ENCODE measurements at places on chromosomes 1 and 21. TPM values are rescaled to one million over a fixed set of nuclear protein-coding genes. Genes with fewer than 3 reads are reported as not detected.
A peak's percentile ranks its signal among the peaks of the same experiment; 100 is the strongest.

- no peak for DNase-seq
Measured at GRCh38 chr1:67717876-67718275, 32.9 kb downstream of the GADD45A start.

DNA sequence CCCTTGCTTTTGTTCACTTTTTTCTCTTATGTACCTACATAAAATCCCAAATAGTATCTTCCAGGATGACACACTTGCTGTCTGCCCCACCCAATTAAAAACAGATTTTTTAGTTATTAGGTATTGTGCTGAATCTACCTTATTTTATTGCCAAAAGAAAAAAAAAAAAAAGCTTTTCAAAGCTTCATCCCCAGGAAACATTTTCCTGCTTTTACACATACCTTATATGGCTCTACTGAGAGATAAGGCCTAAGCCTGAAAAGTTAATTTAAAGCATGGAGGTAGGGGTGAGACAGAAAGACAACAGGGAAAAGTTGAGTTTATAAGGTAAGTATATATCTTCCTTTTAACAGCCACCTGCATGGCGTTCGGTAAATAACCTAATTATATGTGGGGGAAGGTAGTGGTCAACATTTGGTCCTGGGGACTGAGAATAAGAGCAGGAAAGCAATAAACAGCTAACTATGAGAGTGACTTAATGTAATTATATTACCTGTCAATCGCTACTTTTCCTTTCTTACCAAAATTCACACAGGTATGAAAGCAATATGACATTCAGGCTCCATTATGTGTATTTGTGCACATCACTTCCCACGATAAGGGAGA is 54.6 kb upstream of the BOLA1 start:
- no peak for DNase-seq

DNA sequence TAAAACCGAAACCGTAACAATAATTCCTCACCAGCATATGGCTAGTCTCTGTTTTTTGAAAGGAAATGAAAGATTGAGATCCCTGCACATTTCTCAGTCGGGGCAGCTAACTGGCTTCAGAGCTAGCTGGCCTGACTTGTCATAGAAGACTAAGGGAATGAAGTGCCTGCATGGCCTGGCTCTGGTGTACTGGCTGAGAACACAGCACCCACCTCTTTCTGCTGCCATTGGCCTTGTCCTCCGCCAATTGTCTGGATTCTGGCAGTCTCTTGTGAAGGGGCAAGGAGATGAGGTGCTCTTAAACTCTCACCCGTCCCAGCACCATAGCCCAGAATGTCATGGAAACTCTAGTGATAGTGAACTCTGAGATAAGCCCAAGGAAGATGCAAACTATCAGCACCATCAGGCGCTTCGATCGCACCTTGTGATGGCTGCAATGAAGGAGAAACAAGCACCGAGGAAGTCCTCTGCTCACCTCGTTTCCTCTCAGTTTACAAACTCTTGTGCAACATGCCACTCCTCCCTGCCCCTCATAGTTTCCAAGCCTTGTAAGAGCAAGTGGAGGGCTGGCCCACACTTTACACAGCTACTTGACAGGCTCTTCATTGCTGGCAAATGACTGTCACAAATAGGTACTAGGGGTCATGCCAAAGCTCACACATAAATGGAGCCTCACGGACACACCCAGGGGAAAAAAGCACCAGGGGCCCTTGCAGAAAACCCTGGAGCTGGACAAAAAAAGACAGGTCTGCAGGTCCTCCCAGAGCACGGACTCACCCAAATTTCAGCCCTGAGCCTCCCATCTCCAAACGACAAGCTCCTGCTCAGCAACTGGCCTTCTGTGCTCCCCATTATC is 16.4 kb downstream of the INPP5B start:
- DNase-seq = no peak

DNA sequence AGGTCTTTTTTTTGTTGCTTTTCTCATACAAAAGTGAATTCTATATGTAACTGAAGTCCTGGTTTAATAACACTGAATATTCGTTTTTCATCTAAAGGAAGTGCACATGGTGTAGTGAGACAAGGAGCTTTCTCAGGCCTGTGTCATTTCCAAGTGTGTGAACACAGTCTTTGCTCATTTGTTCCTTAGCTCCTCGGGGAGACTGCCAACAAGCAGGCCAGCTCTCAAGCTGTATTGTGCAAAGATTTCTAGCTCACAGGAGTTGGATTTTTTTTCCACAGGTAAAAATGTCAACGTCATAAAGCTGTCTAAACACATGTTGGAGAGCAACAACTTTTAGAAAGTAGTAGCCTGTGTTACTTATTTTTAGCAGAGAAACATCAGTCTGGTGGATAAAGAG is 87.8 kb upstream of the S1PR1 start:
- DNase-seq = peak; percentile 20

Gene ZNF691
- total RNA-seq = 13.5 TPM

Gene SRM
- total RNA-seq = 176 TPM

Gene TRPM2
- 0.21 TPM for total RNA-seq

- no peak for DNase-seq
Measured at GRCh38 chr1:172375211-172375631, 45.3 kb upstream of the C1orf105 start.

DNA sequence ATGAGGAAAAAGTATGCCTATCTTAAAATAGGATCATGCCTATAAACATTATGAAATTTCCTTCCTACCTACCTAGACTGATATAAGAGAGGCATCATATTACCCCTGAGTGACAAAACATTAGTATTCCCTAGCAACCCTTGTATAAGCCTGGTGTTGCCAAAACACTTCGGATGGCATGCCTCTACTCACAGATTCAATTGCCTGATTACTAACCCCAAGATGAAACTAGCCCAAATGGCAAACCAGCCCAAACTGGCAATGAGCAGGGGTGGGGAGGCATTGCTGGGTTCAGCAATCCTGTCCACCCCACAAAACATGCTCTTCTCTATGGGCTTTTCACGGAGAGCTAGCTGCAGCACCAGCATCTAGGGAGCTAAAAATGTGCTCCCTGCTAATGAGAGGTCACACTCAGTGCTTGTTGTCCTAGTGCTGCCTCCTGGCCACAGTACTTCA is 13.9 kb downstream of the PALMD start:
- peak; percentile 13 for DNase-seq

Gene AMPD1
- 0.19 TPM for total RNA-seq

DNA sequence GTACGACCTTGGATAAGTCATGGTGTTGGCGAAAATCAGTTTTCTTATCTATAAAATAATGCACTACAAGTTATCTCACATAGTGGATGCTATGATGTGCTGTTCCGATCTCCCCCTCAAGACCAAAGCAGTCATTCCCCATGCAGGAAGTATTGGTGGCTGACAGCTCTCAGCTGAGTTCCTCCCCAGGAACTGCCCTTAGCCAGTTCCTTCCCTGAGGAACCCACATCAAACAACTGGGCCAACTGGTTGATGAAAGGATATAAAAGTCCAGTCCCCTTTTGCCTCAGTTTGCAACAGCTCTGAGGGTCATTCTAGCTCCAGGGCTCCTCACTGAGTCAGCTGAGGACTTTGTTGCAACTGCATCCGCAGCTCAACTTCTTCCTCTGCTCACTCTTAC is 16.1 kb upstream of the SLAMF1 start:
- no peak for DNase-seq

Gene AQP10
- total RNA-seq = not detected

Gene SPATA21
- total RNA-seq = not detected

Gene PRAMEF10
- total RNA-seq = not detected

DNA sequence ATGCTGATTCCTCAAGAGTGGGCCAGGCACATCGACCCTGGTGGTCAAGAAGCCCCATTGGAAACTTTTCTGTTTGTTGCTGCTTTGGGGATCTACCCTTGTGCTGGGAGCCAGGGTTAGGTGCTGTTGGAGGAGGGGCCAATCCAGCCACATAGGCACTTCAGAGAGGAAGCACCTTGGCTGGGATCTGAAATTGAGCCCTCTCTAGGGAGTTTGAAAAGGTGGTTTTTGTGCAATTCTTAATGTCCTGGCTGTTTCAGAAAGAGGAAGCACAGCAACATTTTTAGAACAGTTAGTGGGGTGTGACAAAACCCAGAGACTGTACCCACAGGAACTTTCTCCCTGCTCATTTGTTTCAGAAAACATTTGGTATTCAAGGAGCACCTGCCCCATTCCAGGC is 17.2 kb upstream of the BEND5 start:
- no peak for DNase-seq

GRCh38 chr1:3482378-3482849 is 27.9 kb downstream of the ARHGEF16 start:
- DNase-seq = no peak

Gene CYP2J2
- 1.8 TPM for total RNA-seq

DNA sequence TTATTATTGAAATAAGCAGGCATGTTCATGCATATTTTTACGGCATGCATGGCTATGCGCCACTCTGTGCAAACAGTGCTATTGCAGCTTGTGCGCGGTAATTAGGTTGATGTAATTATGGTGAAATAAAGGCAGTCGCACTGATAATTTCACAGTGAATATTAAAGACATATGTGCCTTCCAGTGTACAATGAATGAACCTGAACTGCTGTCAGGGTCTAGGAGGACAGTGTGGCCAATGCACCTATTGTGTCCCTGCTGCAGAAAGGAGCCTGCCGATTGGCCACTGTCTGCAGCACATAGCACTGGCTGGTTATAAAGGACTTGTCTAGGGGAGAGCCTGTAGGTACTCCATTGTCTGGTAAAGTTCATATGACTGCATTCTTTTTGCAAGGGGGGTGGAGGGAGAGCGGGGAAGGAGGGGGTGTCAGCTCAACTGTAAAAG is 340.4 kb downstream of the USP25 start:
- DNase-seq = peak; percentile 34

- DNase-seq = no peak
Measured at GRCh38 chr1:167479331-167479979, 38.9 kb downstream of the CD247 start.

- no peak for DNase-seq
Measured at GRCh38 chr1:117396074-117396473, 28.8 kb downstream of the MAN1A2 start.

DNA sequence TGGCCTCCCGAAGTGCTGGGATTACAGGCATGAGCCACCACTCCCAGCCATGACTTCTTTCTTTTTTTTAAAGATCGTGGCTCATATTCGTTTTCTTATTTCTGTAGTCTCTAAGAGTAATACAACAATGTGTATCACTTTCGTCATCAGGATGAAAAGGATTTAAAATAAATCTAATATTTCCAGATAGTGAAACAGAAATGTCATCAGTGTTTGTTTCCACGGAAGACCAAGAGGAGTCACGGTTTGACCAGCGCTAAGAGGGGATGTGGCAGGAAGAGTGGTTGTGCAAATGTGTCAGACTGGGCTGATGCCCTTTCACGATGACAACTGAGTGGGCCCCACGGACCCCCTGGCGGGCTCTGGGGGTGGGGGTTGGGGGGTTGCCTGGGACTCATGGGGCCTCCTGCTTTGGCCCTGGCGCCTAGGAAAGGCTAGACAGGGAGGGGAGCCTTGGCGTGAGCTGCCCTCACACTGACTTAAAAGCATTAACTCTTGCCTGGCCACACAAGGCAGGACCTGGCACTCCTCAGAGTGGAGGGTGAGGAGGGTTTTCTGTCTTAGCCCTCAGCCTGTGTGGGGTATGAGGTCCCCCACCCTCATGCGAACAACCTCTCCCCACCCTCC is 8.4 kb downstream of the SOX13 start:
- DNase-seq = no peak

GRCh38 chr1:12745992-12746323 is at the start of gene CFAP107:
Gene CFAP107 (plus strand): TSS chr1:12746200. CDS start chr1:12746431, 231 bp downstream.
- DNase-seq = no peak

- DNase-seq = peak; percentile 37
Measured at GRCh38 chr1:72567521-72567920, 285.2 kb upstream of the NEGR1 start.

- DNase-seq = peak; percentile 91
Measured at GRCh38 chr1:20493839-20494608, 8.0 kb upstream of the CAMK2N1 start.

DNA sequence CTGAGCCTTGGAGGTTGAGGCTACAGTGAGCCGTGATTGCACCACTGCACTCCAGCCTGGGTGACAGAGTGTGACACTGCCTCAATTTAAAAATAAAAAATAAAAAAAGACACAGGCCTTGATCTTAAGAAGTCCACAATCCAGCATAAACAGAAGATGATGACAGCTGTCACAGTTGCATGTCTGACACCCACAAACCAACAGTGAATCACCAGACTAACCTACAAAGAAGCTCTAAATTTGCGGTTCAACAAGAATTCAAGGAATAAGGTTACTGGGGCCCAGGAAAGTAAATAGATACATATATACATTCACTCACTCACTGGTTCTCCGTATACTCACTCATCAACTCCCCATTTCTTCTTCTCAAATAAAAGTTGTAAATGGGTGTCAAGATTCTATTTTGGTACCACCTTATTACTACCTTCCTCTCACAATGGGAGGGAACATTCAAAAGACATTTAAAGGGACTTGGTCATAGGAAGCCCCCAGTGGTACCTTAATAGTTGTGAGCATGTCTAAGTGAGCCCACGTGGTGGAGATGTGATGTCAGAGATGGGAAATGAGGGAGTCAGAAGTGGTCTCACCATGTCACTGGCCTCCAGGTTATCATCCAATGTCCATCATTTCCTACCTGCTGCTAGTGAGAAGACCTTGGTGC is 66.9 kb upstream of the PRDX6 start:
- DNase-seq = no peak

DNA sequence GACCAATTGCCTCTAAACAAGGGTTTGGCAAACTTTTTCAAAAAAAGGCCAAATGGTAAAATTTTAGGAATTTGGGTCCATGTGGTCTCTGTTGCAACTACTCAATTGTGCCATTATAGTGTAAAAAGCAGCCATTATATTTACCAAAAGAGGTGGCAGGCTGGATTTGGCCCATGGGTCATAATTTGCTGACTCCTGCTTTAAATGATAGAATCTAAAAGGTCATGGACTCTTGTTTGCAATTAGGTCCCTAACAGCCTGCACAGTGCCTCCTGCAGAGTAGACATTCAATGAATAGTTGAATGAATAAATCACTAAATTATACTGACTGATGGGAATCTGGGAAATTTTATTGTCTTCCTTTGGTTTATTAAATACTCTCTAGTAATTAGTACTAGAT is 6.2 kb downstream of the BECN2 start:
- DNase-seq = no peak

- DNase-seq = no peak
Measured at GRCh38 chr1:217687511-217687910, 56.4 kb downstream of the SPATA17 start.

Gene GIPC2
- total RNA-seq = 0.07 TPM
